Ascending aorta (tissue), 2 donors: ENCODE measurements at places on chromosomes 16 and 17. TPM values are rescaled to one million over a fixed set of nuclear protein-coding genes. Genes with fewer than 3 reads are reported as not detected.

GRCh38 chr16:80007231-80007630, 406.7 kb upstream of the MAF start:
- no peak for DNase-seq

GRCh38 chr16:86864586-86864985, 286.2 kb downstream of the FOXL1 start:
- DNase-seq = no peak

Gene PIRT
- not detected for total RNA-seq

GRCh38 chr17:34675605-34676004, 96.2 kb downstream of the TMEM132E start:
- DNase-seq = no peak

Gene AANAT
- not detected for total RNA-seq

Gene IL32
- total RNA-seq = 139 TPM

Gene SYNRG
- 47.1 TPM for total RNA-seq

GRCh38 chr17:15323131-15323530, 18.3 kb downstream of the TEKT3 start:
- DNase-seq = no peak

DNA sequence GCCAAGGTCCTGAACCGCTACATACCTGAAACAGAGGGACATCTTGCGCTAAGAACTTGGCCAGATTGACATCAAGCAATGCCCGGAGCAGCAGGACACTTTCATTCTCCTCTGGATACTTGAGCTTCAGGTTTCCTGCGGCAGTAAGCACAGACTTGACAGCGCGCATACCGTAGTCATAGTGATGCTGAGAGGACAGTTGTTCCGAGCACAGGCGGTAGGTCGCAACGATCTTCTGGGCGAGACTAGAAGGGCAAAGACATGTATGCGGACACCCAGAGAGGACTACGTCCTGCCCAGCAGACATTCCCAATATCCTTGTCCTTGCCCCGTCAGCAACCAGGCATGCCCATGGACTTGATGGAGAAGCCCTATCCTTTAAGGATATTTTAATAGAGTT, 112.9 kb downstream of the DNAH3 start:
- no peak for DNase-seq

- DNase-seq = no peak
Measured at GRCh38 chr17:10513299-10514067, 4.9 kb downstream of the MYH1 start.

DNA sequence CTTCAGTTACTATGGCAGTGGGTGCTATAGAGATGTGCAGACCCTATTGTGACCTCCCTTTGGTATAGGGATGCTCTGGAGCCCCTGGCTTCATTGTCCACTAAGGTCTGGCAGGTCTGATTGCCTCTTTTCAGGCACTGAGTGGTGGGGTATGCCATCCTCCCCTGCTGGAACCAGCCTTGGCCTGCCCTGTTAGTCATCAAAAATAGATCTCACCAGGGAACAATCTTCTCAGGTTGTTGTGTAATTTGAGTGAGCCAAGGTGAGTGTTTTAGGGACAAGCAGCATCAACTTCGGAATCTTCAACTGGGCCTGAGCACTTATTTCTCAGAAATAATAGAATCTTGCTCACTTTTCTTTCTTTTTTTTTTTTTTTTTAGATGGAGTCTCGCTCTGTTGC, 19.6 kb downstream of the HMOX2 start:
- no peak for DNase-seq

- no peak for DNase-seq
Measured at GRCh38 chr16:4212934-4213296, 29.0 kb downstream of the SRL start.

- no peak for DNase-seq
Measured at GRCh38 chr16:69589434-69590269, 23.9 kb downstream of the NFAT5 start.

Gene GSDMA
- total RNA-seq = not detected

- no peak for DNase-seq
Measured at GRCh38 chr16:56547949-56548567, 16.8 kb upstream of the MT4 start.

GRCh38 chr16:80330803-80331202, 210.0 kb upstream of the DYNLRB2 start:
- DNase-seq = no peak

DNA sequence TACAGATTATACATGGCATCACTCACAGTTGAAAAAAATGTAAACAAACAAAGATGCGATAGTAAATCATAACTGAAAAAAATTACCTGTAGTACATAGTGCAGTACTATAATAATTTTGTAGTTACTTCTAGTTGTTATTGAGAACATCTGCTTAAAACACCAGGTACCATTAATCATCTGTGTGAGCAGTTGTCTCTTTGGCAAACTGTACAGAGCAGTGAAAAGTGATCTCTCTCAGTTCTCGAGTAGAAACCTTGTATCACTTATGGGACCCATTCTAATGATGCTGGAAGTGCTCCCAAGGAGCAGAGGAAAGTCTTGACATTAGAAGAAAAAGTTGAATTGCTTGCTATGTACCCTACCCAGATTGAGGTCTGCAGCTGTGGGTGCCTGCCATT, 8.9 kb upstream of the TENT4B start:
- DNase-seq = no peak

GRCh38 chr17:82729479-82730260, 5.7 kb upstream of the FN3K start:
- DNase-seq = no peak

- DNase-seq = no peak
Measured at GRCh38 chr17:38663964-38664644, 10.7 kb downstream of the EPOP start.

Gene CCDC144A
- total RNA-seq = 0.43 TPM

DNA sequence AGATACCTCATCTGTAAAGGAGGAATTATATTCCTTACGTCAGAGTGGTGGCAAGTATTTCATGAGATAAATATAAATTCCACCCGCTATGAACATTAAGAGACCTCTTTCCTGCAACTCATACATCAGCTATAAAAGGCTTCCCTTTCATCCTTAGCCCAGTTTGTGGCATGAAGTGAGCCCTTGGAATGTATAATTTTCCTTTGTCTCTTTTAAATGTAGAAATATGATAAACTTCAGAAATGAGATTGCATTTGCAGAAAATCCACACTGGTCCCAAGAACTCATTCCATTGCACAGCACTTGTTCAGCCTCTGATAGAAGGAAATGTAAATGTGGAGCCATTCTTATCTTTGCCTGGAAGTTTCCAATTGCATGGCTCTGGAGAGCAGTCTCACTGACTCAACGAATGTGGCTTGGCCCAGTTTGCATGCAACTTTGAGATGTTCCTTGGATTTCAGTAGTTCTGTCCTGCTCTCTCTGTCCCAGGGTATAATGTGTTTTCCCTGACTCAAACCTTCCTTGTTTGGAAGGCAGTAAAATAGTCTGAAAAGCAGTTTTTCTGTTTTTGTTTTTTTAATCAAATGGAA, 746.4 kb downstream of the CDH11 start:
- DNase-seq = no peak

Gene CLEC18B
- total RNA-seq = not detected

- no peak for DNase-seq
Measured at GRCh38 chr16:68833251-68833650, 10.1 kb upstream of the TANGO6 start.

DNA sequence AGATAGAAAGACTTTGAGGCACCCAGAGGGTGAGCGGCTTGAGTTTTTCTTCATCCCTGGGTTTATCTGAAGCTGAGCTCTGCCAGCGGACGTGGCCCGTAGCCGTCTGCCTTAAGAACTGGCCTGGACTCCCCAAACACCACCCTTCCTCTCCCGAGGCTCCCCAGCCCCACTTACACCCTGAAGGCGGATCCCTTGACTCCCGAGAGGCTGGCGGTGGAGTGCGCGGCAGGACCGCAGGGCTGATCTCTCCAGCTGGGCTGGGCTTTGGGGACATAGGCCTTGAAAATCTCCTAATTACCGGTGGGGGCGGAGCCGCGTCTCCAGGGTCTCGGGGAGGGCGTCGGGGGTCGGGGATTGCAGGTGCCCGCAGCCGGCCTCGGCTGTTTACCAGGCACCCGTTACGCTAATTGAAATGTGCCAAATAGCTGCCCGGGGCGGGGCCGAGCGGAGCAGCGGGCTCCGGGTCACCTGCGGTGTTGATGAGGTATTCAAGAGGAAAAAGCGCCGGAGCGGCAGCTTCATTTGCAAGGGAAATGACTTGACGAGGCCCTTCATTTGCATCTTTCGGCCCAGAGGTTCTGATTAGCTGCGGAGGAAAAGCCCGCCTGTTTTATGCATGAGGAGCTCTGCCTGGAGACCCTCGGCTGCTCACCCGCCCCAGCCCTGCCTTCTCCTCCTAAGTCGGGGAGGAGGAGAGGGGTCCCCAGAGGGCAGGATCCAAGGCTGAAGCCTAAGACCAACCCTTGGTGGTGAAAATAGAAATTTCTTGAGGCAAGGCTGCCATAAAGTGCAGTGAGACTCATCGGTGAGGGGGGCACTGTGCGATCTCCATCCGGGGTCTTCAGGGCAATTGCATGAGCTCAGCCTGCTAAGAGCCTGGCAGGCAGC, 100.7 kb downstream of the MGAT5B start:
- DNase-seq = no peak

DNA sequence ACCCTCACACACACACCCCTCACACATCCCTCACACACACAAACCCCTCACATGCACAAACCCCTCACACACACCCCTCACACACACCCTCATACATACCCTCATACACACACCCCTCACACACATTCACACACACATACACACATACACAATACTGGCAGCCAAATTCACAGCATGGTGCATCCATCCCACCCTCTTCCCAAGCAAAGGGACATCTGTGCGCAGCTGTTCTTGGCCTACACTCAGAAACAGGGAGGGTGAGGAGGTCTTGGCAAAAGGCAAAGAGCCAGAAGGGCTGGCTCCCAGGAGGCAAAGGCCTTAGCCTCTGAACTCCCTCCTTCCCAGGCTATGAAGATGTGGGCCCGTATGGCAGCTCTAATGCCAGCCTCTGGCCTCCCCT, 23.4 kb downstream of the C17orf67 start:
- no peak for DNase-seq

DNA sequence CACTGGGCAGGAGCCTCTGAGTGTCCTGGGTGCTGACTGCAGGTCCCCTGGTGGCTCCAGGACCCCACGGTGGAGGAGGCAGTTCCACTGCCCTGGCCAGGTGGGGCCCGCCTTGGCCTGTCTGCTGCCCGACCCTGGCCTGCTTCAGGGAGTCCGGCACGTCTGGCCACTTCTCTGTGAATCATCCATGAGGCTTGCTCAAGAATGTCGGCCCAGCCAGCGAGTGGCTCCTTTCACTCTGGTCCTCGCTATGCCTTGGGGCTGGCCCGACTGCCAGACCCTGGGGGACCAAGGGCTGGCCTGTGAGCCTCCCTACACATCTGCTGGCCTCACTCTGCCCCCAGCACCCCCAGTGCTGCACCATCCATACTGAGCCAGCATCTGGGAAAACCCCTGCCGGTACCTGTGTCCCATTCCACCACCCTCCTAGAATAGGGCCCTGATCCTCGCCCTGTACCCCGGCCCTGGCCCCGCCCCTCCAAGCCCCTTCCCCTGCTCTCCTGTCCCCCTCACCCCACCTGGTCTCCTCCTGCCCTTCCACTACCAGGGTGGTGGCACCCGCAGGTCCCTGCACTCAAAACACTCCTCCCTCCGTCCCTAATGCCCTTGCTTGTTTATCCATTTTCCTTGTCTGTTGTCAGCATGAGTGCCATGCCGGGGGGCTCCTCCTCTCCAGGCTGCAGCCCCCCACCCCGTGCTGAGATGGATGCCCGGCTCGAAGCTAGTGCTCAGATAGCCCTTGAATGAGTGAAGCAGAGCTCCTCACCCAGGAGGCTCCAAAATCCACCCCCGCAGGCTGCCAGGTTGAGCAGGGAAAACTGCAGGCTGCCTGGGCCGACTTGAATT, 35.5 kb downstream of the ADCY7 start:
- DNase-seq = no peak

- DNase-seq = no peak
Measured at GRCh38 chr16:12951976-12952375, 50.6 kb downstream of the SHISA9 start.

GRCh38 chr16:85615014-85615851, 2.1 kb downstream of the GSE1 start:
- DNase-seq = no peak

- DNase-seq = no peak
Measured at GRCh38 chr17:12089809-12090384, 69.2 kb downstream of the MAP2K4 start.

- no peak for DNase-seq
Measured at GRCh38 chr17:2804912-2805311, 8.7 kb downstream of the RAP1GAP2 start.

GRCh38 chr17:61131585-61131984, 268.1 kb upstream of the TBX2 start:
- DNase-seq = no peak

- no peak for DNase-seq
Measured at GRCh38 chr16:55370762-55371482, 46.9 kb downstream of the IRX6 start.

Gene CD300H
- total RNA-seq = not detected

- DNase-seq = no peak
Measured at GRCh38 chr17:33981711-33982601, 273.1 kb upstream of the CCL2 start.

Gene SPATA32
- total RNA-seq = not detected

Gene PRAC1
- not detected for total RNA-seq

GRCh38 chr17:80485846-80486245, 9.4 kb upstream of the NPTX1 start:
- no peak for DNase-seq

DNA sequence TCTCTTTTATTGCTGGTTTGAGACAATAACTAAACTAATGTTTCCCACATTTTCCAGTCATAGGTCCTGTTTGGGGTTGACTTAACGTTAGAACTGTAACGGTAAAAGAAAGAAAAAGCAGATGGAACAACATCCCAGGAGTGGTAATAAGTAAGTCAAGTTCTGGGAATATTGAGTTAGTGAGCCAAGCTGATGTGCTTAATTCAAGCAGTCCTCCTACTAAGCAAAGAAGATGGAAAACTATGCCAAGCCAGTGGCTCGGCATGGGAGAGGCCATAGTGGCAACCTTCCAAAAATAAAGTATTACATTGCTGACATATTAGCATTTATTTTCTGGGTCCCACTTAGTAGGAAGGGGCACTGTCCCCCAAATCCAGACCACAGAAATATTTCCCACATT, 161.7 kb upstream of the CDH5 start:
- DNase-seq = no peak

DNA sequence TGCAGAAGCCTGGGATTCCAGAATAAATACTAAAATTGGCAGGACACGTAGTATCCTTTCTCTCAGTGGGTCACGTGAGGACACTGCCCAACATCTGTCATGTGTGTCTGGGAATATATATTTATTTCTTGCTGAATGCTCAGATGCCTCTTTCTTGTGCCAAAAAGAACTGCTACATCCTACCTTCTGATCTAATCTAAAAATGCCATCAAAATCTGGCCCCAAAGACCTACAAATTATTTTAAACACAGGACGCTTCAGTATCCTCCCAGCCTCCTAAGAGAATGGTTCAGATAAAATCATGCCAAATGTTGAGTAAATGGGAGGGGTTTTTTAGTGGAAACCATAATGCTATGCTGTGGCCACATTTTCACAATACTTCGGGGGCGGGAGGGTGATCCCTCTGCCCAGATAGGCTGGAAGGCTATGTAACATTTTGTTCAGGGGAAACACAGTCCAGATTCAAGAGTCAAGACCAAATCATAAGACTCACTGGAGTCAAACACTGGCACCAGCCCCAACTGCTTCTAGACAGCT, 22.9 kb upstream of the CORO6 start:
- peak; percentile 54 for DNase-seq
